ENCODE measurements at places on chromosomes 6 and 20.

DNA sequence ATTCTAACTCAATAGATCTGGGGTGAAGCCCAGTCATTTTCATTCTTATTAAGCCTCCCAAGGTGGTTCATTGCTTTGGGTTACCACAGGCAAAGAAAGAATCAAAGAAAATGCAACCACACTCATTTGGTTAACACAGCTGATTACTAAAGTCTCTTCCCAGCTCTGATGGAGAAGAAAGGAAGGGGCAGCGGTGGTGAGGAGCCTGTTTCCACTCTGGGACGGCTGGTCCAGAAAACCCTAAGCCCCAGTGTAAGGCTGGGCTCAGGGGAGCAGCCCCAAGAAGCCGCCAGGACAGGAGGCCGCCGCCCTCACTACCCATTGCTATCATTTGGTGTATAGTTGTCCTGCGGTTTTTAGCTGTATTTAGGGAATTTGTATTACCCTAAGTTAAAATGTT lies 226.9 kb downstream of the CD83 start:
- DNase-seq: no peak

DNA sequence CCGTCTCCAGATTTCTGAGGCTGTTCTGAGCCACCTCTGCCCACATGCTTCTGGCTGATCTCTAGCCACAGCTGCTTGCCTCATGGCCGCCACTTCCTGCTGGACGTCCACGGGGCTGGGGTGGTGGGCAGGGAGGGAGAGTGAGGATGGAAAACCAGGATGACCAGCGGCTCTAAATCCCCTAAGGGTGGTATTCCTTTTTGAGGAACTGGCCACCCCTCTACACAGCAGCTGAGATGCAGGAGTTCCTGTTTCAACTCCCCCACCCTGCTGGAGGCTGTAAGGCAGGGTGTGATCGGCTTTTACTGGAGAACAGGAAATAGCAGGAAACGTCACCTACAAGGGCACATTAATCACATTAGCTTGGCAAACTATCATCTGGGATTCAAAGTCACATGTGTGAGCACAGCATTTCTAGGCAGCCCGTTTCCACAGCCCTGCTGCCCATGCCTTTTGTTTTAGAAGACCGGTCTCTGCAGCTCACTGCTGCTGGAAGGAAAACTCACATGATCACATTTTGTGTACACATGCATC lies 181.6 kb upstream of the ECI2 start:
- no peak for DNase-seq

DNA sequence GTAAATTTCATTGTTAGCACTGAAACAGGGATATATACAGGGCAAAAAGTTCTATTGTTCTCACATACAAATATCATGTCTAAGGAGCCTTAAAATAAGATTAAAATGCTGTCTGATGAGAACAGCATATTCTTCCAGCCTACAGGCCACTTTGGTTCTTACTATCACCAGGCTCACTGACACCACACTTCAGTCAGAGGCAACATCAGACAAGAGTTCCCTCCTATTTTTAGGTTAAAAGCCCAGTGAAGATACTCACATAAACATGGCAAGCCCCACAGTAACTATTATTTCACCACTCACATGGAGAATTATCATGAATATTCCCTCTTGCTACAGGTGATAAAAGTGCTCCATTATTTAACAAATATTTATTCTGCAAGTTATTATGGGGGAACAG lies 175.8 kb downstream of the ISM1 start:
- DNase-seq: no peak

- peak; percentile 35 for DNase-seq
These were observed 416 bp downstream of the PTPRK start for GRCh38 chr6:128519931-128520435.

- no peak for DNase-seq
These were observed 88.1 kb downstream of the RSPH3 start for GRCh38 chr6:158911746-158912480.

DNA sequence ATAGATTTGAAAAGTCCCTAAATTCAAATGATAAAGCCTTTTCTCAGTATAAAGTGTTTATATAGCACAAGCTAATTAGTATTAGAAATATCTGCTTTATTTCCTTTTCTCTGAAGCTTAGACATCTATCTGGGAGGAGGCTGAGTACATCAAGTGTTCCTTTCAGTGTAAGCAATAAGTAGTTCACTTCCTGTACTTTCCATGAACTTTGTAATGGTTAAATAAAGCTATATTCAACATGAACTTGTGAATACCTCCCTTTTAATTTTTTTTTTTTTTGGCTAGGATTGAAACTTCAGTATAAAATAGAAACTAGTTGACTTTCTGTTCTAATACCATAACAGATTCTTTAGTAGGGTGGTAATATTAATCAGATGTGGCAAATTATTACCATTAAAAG lies 190.9 kb downstream of the CENPW start:
- DNase-seq: no peak

DNA sequence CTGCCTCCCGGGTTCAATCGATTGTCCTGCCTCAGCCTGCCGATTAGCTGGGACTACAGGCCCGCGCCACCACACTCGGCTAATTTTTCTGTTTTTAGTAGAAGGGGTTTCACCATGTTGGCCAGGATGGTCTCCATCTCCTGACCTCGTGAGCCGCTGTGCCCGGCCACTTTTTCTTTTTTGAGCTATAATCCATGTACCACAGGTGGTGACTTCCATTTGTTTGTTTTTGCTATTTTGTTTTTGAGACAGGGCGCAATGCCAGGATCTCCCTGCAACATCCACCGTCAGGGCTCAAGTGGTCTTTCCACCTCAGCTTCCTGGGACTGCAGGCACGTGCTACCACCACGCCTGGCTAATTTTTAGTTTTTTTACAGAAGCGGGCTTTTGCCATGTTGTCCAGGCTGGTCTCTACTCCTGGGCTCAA lies 8.5 kb downstream of the HSPA1B start:
- DNase-seq: no peak

- DNase-seq: no peak
These were observed 18.2 kb downstream of the NUP153 start for GRCh38 chr6:17688481-17688880.

GRCh38 chr6:30169658-30170614 lies 6.6 kb downstream of the TRIM15 start:
- DNase-seq: no peak

DNA sequence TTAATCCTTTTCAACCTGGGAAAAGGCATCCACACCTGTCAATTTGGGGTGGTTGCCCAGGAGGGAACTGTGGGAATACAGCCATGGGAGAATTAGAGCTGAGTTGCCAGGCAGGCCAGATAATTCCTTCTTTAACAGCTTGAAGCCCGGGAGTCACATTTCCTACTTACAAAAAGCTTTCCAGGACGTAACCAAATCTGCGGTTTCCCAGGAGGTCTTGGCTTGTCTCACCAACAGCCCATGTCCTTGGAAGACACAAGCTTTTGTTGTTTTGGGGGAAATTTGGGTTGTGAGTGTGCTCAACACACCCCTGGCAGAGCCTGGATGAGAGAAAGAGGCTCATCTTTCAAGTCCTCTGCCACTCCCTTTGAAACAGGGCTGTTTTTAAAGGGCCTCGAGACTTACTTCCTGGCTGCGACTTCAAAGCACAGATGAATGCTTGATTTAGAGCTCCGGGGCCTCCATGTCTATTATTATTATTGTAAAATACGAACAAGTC lies 465.9 kb upstream of the BTBD3 start:
- no peak for DNase-seq

- DNase-seq: no peak
These were observed 360.6 kb upstream of the MAP3K7 start for GRCh38 chr6:90947184-90948064.

- DNase-seq: no peak
These were observed 1112.3 kb upstream of the CITED2 start for GRCh38 chr6:140486450-140487361.

GRCh38 chr20:10094566-10095173 lies 59.9 kb downstream of the ANKEF1 start:
- no peak for DNase-seq

- DNase-seq: no peak
These were observed 25.2 kb upstream of the PDE7B start for GRCh38 chr6:135826236-135826804.

DNA sequence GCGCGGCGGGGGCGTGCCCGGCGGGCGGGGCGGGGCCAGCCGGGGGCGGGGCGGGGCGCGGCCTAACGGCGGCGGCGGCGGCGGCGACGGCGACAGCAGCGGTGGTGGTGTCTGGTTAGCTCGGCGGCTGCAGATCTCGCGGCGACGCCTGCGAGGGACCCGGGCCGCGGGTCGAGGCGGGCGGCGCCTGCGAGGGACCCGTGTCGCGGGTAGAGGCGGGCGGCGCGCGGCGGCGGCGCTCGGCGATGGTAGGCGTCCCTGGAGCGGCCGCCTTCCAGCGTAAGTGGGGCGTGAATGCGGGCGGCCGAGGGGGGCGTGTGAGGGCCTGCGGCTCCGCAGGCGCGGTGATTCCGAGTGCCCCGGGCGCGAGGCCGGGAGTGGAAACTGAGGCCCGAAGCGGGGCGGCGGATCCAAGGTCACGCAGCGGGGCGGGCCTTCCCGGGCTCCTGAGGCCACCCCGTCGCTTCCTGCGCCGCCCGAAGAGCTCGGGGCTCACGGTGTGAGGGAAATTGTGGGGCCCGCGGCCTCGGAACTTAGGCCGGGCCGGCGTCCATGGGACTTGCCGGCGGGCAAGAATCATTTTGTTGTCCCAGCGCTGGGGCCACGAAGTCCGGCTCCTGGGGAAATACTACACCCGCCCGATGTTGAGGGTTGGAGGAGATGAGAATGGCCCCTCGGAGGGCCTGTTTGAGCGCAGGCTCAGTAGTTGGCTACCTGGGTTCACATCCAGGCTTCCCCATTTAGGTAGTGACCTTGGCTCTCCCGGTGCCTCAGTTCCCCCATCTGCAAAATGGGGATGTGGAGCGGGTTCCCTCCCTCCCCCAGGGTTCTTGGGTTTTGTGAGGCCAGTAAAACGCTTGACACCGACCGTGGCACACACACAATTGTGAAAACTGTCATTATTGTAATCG lies at the start of gene CBFA2T2:
TSS of gene CBFA2T2 (plus strand) at position 74 of the 911 bp plus-strand sequence. CDS start at position 246, 172 bp downstream.
- DNase-seq: no peak

DNA sequence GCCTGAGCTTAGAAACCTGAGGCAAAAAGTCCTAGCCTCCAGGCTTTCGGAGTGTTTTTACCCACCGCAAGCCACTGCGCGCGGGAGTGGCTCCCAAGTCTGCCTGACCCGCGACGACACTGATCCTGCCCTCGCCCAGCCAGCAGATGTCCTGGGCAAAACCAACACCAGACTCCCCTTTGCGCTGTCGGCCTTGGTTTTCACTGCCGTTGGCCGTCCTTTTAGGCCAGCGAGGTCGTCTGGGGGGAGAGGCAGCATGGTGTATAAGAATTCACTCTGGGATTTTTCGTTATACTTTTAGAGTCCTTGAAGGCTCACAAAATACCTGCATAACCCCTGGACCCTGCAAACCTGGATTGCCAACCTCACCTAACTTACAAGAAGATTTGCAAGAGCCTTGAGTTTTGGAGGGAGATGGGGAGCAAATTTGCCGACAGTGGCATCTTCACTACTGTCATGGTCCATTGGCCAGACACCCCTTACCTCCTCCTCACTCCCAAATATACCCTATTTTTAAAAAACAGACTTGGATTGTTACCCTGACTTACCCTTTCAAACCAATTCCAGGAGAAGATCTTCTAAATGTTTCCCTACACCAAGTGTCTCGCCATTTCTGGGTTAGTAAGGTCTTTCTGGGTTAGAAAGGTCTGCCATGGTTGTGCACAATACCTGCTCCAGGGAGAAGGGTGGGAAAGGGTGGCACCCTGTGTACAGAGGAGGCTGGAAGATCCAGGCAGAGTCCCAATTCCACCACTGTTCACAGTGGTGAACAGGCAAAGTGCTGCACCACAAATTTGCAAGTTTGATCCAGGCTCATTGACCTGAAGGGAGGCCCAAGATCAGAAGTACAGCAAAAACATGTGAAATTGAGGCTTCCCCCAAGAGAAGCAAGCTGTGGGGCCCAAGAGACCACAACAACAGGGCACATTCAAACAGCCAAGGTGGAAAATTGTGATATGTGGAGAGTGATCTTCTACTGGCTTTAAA lies 4.4 kb downstream of the FOXA2 start:
- no peak for DNase-seq

GRCh38 chr6:51463321-51463720 lies 624.1 kb downstream of the PKHD1 start:
- DNase-seq: no peak

DNA sequence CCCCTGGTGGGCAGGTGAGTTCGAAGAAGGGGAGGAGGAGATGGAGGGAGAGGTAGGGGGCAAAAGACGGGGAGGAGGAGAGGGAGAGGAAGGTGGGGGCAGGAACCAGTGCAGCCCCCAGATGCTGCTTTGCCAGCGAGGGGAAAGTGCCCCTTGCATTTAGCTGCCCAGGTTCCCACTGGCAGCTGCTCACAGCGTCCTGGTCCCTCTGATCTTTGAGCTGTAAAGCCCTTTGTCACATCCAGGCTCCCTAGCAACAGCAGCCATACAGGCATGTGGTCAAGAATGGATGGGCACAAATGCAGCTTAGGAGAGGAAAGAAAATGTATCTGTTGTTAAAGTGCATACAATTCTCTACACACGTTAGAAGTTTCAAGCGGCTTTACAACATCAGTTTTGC lies 160.9 kb downstream of the CD83 start:
- no peak for DNase-seq

GRCh38 chr6:110067837-110068591 lies 89.9 kb downstream of the GPR6 start:
- DNase-seq: no peak

DNA sequence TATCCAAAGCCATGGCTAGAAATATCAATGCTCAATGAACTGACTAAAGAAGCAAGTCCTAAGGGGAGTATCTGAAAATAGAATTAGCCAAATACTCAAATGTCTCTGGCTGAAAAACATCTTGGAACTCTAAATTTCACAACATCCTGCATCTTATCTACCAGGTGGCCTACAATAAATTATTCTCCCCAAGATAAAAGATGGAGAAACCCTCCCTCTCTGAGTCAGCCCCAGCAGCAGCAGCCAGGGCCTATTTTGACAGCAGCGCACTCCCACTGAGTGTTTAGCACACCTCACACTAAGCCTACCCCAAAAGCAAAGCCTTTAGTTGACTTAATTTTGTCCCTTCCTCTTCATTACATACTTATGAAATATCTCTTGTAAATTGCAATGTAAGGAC lies 5.9 kb downstream of the CALHM6 start:
- no peak for DNase-seq

DNA sequence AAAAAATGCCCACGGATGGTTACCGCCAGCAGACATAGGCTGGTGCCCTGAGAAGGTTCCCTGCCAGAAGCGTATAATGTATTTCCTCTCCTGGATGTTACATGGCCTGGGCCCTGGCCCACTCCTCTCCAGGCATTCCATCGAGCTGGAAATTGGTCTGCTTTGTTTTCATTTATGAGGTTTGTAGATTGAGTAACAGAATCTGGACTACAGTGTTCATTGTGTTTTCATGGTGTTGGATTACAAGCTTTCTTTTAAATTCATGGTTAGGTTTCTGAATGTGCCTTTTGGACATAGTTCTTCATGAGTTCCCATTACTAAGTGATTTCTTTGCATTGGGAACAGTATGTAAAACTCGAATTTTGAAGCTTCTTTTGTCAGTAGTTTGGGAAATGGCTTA lies 6.4 kb downstream of the TIAM2 start:
- no peak for DNase-seq

DNA sequence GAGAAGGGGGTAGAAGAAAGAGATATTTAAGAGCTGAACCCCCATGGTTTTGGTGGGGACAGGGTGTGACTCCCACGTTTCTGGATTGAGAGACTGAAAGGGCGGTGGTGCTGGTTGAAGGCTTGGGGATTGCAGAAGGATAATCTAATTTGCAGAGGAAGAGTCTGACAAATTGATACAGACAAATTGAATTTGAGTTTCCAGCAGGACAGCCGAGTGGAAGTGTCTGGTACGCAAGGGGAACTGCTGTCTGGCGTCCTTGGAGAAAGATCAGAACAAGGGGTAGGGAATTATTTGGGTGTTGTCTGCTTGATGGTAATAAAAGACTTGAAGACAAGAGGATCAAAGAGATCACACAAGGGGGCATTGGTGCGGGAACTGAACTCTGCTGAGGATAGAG lies 40.5 kb upstream of the MDGA1 start:
- no peak for DNase-seq
